Spleen (tissue), 13 donors: ENCODE measurements at places on chromosomes 5 and 9.

DNA sequence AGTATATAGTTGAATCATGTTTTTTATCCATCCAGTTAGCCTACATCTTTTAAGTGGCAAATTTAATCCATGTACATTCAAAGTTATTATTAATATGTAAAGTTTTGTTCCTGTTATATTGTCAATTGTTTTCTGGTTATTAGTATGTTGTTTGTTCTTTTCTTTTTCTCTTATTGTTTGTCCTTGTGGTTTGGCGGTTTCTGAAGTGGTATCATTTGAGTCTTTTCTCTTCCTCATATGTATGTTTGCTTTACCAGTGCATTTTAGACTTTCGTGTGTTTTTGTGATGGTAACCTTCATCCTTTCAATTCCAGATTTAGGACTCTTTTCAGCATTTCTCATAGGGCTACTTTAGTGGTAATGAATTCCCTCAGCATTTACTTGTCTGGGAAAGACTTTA, 130.4 kb upstream of the RFX3 start:
- DNase-seq = no peak

GRCh38 chr9:1532171-1532570, 482.0 kb downstream of the DMRT2 start:
- no peak for DNase-seq

- no peak for DNase-seq
These were observed 24.7 kb upstream of the TMEM171 start for GRCh38 chr5:73095564-73096238.

DNA sequence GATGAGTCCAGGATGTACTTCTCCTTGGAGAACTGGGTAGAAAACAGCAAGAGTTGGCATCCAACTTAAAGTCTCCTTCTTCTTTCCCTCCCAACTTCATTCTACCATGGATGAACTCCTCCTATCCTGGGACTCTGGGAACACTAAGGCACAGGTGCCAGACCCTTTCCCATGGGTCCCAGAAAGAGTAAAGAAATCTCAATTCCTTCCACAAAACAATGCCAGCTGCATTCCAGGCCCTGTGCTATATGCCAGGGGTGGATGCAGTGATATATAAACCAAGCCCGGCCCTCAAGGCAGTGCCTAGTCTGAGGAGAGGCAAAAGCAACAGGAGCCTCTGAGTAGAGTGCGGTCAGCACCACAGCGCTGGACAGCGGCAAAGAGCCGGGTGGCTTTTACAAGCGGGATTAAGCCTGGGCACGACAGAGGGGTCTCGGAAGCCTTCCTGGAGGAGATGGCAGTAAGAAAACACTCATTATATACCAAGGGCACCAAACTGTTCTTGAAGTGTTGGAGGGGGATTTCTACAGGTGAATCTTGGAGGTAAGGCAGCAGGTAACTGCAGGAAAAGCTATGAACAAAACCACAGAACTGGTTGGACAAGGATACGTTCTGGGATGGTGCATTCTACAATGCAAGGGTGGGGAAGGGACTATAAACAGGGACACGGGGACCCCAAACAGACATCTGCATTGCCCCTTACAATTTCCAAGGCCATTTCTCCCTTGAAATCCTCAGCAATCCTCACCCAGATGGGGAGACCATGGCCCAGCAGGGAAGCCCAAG, 16.4 kb upstream of the TOR2A start:
- no peak for DNase-seq

GRCh38 chr5:119302916-119303897, 52.6 kb upstream of the TNFAIP8 start:
- DNase-seq = no peak
